ENCODE measurements at places on chromosomes 1 and 21.

DNA sequence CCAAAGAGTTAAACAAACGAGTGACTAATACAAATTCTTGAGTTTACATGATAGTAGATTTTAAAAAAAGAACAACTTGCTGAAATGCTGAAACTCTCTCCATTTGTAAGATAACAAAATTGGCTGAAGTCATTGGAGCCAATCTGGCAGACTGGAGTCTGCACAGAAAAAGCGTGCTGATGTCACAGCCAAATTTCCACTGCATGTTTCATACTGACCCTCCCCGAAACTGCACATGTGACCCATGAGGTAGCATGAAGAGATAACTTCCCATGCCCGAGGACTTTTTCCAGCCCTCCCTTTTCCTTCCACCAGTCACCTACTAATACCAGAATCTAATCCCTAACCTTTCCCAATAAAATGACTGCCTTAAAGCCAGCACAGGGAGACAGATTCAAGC, 1.2 kb upstream of the LELP1 start:
- DNase-seq, result no peak

DNA sequence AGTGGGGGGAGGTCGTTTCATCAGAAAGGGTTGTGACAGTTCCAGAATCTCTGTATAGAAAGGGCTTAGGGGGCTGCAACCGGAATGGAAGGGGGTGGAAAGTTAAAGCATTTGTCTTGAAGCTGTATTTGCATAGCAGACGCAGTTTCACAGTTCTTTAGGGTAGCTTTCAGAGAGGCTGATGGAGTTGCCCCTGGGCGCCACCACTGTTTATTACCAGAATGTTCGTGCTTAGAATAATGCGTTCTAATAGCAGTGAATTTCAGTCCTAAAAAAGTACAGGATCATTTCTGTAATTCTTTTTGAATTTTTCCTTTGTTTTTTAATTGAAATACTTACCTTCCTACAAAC, 1.3 kb downstream of the EXO1 start:
- DNase-seq, result no peak

GRCh38 chr1:110602466-110602865, 3.7 kb downstream of the KCNA2 start:
- no peak for DNase-seq

GRCh38 chr1:4090976-4091660, 191.0 kb upstream of the C1orf174 start:
- DNase-seq, result no peak

GRCh38 chr1:227557962-227558725, 5.2 kb upstream of the ZNF678 start:
- DNase-seq, result no peak

- peak; percentile 34 for DNase-seq
Observed at GRCh38 chr1:54229281-54229891, 29.4 kb downstream of the MRPL37 start.

DNA sequence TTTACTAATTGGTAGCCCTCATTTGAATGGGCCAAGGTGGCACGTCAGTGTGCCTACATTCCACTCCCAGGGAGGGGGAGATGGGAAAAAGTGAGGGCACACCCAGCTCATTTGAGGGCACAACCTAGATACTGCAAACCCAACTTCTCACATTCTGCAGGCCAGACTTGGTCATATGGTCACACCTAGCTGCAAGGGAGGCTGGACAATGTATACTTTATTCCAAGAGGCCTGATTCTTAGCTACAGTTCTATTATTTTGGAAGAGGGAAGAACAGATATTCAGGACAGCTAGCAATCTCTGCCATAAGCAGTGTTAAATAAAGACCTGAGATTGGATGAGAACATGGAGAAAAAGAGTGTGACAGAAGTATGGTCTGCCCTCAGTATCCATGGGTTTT, 180.4 kb downstream of the ROR1 start:
- DNase-seq, result no peak

DNA sequence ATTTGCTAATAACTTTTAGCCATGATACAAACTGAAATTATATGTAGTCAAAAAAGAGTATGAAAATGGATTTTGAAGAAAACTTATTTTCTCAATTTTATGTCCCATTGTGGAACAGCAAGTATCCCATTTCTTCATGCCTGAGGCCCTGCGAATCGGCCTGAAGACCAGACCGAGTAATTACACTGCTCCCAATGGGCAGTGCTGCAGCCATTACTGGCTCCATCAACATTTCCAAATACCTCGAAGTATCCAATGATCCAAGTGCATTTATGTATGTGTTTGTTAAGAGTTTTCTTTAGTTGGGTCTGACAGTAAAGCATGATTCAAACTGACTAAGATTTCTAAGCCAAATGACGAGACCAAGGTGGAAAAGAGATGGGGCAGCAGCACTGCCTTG, 44.4 kb downstream of the HSF2BP start:
- DNase-seq, result no peak

GRCh38 chr1:15735304-15736037, 587 bp upstream of the SLC25A34 start:
- DNase-seq, result no peak
